ENCODE measurements at places on chromosomes 4 and X. TPM values are rescaled to one million over a fixed set of nuclear protein-coding genes. Genes with fewer than 3 reads are reported as not detected.

- H3K4me3 ChIP-seq: no peak overlapping the region
- DNase-seq: no peak
- no peaks in the 10 kb centered on the region for H3K27me3 ChIP-seq
- H3K36me3 ChIP-seq: no peaks in the 10 kb centered on the region
These were observed 125.3 kb upstream of the RAI2 start for GRCh38 chrX:17986440-17986839.

- H3K36me3 ChIP-seq: no peaks in the 10 kb centered on the region
- H3K27ac ChIP-seq: no peak overlapping the region
These were observed 71.7 kb downstream of the FBXW7 start for GRCh38 chr4:152464030-152464823.

- no peaks in the 10 kb centered on the region for H3K36me3 ChIP-seq
- H3K4me3 ChIP-seq: no peak overlapping the region
- no peaks in the 10 kb centered on the region for H3K27me3 ChIP-seq
- no peaks in the 10 kb centered on the region for H3K4me1 ChIP-seq
- DNase-seq: no peak
These were observed 28.7 kb upstream of the STOX2 start for GRCh38 chr4:183876268-183876934.

- peaks cover 3% of the 10 kb centered on the region for H3K36me3 ChIP-seq
- H3K27ac ChIP-seq: no peak overlapping the region
- H3K4me1 ChIP-seq: no peaks in the 10 kb centered on the region
- no peak overlapping the region for H3K4me3 ChIP-seq
- H3K27me3 ChIP-seq: no peaks in the 10 kb centered on the region
These were observed 93.6 kb downstream of the GPR143 start for GRCh38 chrX:9671998-9672397.

DNA sequence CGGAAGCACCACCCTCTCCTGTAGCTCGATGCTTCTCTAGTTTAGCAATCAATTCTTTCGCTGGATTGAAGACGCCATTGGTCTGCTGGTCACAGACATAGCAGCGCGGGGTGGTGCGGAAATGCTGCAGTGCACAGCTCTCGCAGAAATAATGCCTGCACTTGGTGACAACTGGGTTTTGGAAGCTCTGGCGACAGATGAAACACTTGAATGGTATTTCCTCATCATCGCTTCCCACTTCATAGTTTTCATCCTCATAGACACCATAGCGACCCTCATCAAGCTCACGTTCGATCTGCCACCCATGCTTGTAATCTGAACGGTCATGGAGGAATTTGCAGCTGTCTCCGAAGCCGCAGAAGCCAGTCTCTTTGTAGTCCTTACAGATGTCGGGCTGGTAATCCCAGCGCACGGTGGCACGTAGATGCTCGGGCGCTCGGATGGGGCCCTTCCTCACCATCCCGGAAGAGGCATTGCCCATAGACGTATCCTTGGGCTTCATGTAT lies 854 bp downstream of the RNF113A start:
- peaks cover 17% of the 10 kb centered on the region for H3K36me3 ChIP-seq
- peak overlapping the region; percentile 86 for H3K4me3 ChIP-seq
- H3K27me3 ChIP-seq: no peaks in the 10 kb centered on the region
- H3K27ac ChIP-seq: peak overlapping the region; percentile 87
- H3K4me1 ChIP-seq: peaks cover 21% of the 10 kb centered on the region

DNA sequence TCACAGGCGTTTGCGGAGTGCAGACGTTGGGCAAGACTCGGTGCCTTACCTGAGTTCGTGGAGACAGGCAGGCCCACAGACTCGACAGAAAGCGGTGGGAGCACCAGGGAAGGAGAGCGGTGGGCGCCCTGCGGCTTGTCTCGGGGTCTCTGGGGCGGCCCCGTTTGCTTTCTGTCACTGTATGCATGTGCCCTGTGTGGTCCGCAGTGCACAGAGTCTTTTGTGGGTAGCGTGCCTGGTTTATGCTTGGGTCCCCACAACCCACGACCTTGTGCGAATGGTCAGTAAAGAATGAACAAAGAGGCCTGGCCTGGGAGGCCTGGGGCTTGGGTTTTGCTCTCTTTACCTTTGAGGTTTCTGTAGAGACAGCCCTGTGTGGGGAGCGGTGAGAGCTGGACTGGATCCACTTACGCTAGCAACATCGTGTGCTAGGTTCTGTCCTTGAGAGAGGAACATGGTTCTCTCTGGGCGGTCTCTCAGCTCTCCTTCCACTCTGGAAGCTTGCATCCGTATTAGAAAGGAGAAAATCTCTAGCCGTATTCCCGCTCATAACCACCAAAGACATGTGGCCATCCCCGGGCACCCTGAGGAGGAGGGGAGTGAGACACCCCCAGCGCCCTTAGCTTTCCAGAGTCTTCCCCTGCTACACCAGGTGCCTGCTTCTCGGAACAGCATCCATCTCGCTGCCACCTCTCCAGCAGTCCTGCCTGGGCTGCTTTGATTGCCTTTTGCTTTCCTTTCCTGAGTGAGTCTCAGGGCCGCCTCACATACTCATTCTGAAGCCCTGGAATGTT lies 1.2 kb downstream of the TADA2B start:
- peak overlapping the region; percentile 78 for H3K4me3 ChIP-seq
- peak overlapping the region; percentile 81 for H3K27ac ChIP-seq
- H3K4me1 ChIP-seq: peaks cover 70% of the 10 kb centered on the region
- no peaks in the 10 kb centered on the region for H3K27me3 ChIP-seq

GRCh38 chr4:109672169-109672930 lies 30.9 kb downstream of the CASP6 start:
- no peak overlapping the region for H3K4me3 ChIP-seq
- H3K27ac ChIP-seq: no peak overlapping the region
- H3K36me3 ChIP-seq: peaks cover 24% of the 10 kb centered on the region
- H3K4me1 ChIP-seq: no peaks in the 10 kb centered on the region
- no peaks in the 10 kb centered on the region for H3K27me3 ChIP-seq

Gene SH3BGRL
- 41.7 TPM for total RNA-seq

Gene EMCN
- total RNA-seq: not detected

GRCh38 chrX:12488220-12488619 lies 303.0 kb upstream of the PRPS2 start:
- no peak overlapping the region for H3K4me3 ChIP-seq
- H3K36me3 ChIP-seq: no peaks in the 10 kb centered on the region
- H3K27me3 ChIP-seq: no peaks in the 10 kb centered on the region
- no peak overlapping the region for H3K27ac ChIP-seq
- no peaks in the 10 kb centered on the region for H3K4me1 ChIP-seq

- H3K4me1 ChIP-seq: peaks cover 2% of the 10 kb centered on the region
- no peak overlapping the region for H3K4me3 ChIP-seq
- no peaks in the 10 kb centered on the region for H3K36me3 ChIP-seq
- DNase-seq: no peak
These were observed 55.5 kb downstream of the WFS1 start for GRCh38 chr4:6324999-6325787.

- no peak for DNase-seq
- peaks cover 13% of the 10 kb centered on the region for H3K36me3 ChIP-seq
- peaks cover 3% of the 10 kb centered on the region for H3K4me1 ChIP-seq
- no peak overlapping the region for H3K27ac ChIP-seq
These were observed 11.1 kb downstream of the RASL11B start for GRCh38 chr4:52873191-52873590.

- H3K36me3 ChIP-seq: no peaks in the 10 kb centered on the region
- no peak overlapping the region for H3K4me3 ChIP-seq
- no peak overlapping the region for H3K27ac ChIP-seq
- no peak for DNase-seq
These were observed 2005.1 kb upstream of the AGA start for GRCh38 chr4:179447308-179447707.

GRCh38 chr4:4350909-4351308 lies 36.0 kb upstream of the NSG1 start:
- DNase-seq: no peak
- no peak overlapping the region for H3K27ac ChIP-seq
- peaks cover 16% of the 10 kb centered on the region for H3K4me1 ChIP-seq
- H3K27me3 ChIP-seq: no peaks in the 10 kb centered on the region
- H3K4me3 ChIP-seq: no peak overlapping the region
- H3K36me3 ChIP-seq: no peaks in the 10 kb centered on the region

Gene USP17L21
- total RNA-seq: not detected

DNA sequence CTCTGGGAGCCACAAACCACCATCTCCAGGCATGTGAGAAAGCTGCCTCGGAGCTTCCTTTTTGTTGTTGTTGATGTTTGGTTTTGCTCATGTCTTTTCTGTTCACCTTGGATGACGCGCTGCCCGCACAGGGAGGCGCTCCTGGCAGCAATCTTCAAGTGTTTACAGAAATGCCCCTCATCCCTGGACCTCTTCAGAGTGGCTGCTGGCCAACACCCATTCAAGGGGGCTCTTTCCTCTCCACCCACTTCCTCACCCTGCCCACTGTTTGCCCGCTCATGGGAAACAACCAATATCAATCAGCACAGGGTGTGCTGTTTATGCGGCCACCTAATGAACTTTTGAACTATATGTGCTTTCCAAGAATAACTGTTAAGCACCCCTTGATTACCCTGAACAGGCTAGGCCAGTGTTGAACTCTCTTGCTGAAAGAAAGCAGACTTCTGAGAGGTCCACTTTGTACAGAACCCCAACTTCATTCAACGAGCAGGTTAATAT lies 355.1 kb upstream of the CLNK start:
- DNase-seq: no peak
- H3K27me3 ChIP-seq: no peaks in the 10 kb centered on the region
- no peak overlapping the region for H3K27ac ChIP-seq
- no peaks in the 10 kb centered on the region for H3K4me1 ChIP-seq

Gene ADH1A
- not detected for total RNA-seq

Gene FREM3
- not detected for total RNA-seq

DNA sequence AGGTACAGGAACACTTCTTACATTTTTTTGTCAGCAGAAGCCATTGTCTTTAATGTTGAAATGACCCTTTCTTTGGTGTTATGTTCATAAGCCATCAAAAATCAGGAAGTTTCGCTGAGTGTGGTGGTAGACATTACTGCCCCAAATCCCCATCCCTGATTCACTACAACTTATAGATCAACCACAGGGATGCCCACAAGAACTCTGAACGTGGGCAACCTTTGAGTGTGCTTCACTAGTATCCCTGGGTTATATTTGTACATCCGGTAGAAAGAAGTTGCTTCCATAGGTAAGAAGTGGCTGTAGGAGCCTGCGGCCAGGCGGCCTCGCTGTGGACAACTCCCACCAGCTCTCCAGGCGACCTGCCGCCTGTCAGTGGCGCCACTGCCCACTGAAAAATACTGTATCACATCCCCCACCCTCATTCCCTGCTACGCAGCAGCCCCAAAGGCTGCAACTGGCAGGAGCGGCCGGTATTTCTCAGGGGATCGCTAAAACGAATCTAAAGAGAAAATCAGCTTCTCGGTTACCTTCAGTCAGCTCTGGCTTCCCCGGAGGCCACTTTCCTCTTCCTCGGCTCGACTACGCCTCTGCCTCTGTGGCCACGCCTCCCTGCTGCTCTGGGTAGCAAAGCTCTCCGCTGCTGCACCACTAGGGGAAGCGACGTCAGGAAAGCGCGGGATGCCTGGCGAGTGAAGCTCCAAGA lies 13.9 kb upstream of the ETDC start:
- H3K27ac ChIP-seq: peak overlapping the region; percentile 55
- H3K4me1 ChIP-seq: peaks cover 15% of the 10 kb centered on the region
- peaks cover 5% of the 10 kb centered on the region for H3K36me3 ChIP-seq
- peak; percentile 71 for DNase-seq
- H3K27me3 ChIP-seq: no peaks in the 10 kb centered on the region

GRCh38 chr4:154364066-154364845 lies 127.3 kb downstream of the DCHS2 start:
- no peaks in the 10 kb centered on the region for H3K4me1 ChIP-seq
- no peaks in the 10 kb centered on the region for H3K36me3 ChIP-seq
- H3K27ac ChIP-seq: no peak overlapping the region
- H3K27me3 ChIP-seq: peaks cover 8% of the 10 kb centered on the region

- H3K36me3 ChIP-seq: no peaks in the 10 kb centered on the region
- no peak overlapping the region for H3K27ac ChIP-seq
- DNase-seq: no peak
- peaks cover 3% of the 10 kb centered on the region for H3K27me3 ChIP-seq
These were observed 28.3 kb downstream of the CYTL1 start for GRCh38 chr4:4990857-4991540.

- H3K36me3 ChIP-seq: no peaks in the 10 kb centered on the region
- no peaks in the 10 kb centered on the region for H3K27me3 ChIP-seq
- no peak overlapping the region for H3K4me3 ChIP-seq
- no peak overlapping the region for H3K27ac ChIP-seq
- no peaks in the 10 kb centered on the region for H3K4me1 ChIP-seq
These were observed 54.2 kb downstream of the RPS3A start for GRCh38 chr4:151153585-151153984.

Gene NOX1
- total RNA-seq: not detected

Gene ATOH1
- total RNA-seq: not detected
